ENCODE measurements at places on chromosomes 13 and 19. TPM values are rescaled to one million over a fixed set of nuclear protein-coding genes. Genes with fewer than 3 reads are reported as not detected.

POLR1G gene
- 13.6 TPM for total RNA-seq

COMP gene
- 0.11 TPM for total RNA-seq

LPAR2 gene
- 0.87 TPM for total RNA-seq

LILRB3 gene
- total RNA-seq: not detected

ZNF177 gene
- total RNA-seq: 2.9 TPM

PDX1 gene
- not detected for total RNA-seq

CEACAM7 gene
- not detected for total RNA-seq

SULT2A1 gene
- total RNA-seq: not detected

SIGLEC5 gene
- not detected for total RNA-seq

OR10H1 gene
- not detected for total RNA-seq

ZNF557 gene
- total RNA-seq: 20.2 TPM

SLC27A5 gene
- 4.2 TPM for total RNA-seq

THSD8 gene
- not detected for total RNA-seq

FGF9 gene
- total RNA-seq: 0.12 TPM

FXYD1 gene
- total RNA-seq: 0.33 TPM

ZNF506 gene
- 12.7 TPM for total RNA-seq

C19orf38 gene
- total RNA-seq: not detected

SLC15A1 gene
- not detected for total RNA-seq

PGLYRP2 gene
- not detected for total RNA-seq

STOML3 gene
- total RNA-seq: not detected

GPR42 gene
- total RNA-seq: not detected

ZNF112 gene
- total RNA-seq: 7.6 TPM

NLRP11 gene
- total RNA-seq: not detected

ACER1 gene
- total RNA-seq: not detected

DZIP1 gene
- total RNA-seq: 55.2 TPM

RASIP1 gene
- total RNA-seq: 0.44 TPM

PRR22 gene
- 0.22 TPM for total RNA-seq

LYPD3 gene
- 0.11 TPM for total RNA-seq

MVB12A gene
- 36.7 TPM for total RNA-seq

CYP4F2 gene
- total RNA-seq: not detected

LGALS4 gene
- not detected for total RNA-seq

B3GNT8 gene
- 1.5 TPM for total RNA-seq

LHB gene
- total RNA-seq: not detected

SCN1B gene
- total RNA-seq: 4.1 TPM

SIGLEC8 gene
- not detected for total RNA-seq

ZNF587 gene
- total RNA-seq: 31.8 TPM

DUXA gene
- not detected for total RNA-seq

TUBB4A gene
- total RNA-seq: not detected

MRPL54 gene
- total RNA-seq: 39.9 TPM

PLIN4 gene
- total RNA-seq: 4.0 TPM

PCP2 gene
- total RNA-seq: not detected

BCAM gene
- 14.1 TPM for total RNA-seq

KLF1 gene
- not detected for total RNA-seq

FFAR2 gene
- not detected for total RNA-seq

VAV1 gene
- not detected for total RNA-seq

PHLDB3 gene
- 11.6 TPM for total RNA-seq

BEST2 gene
- total RNA-seq: not detected

C19orf85 gene
- not detected for total RNA-seq

Measured in uterine smooth muscle cell (primary cell).